ENCODE measurements at places on chromosomes 3 and 15.

GRCh38 chr3:179948740-179949139 is 88.0 kb downstream of the PEX5L start:
- DNase-seq = no peak

- no peak for DNase-seq
Measured at GRCh38 chr15:31032961-31033371, 41.5 kb upstream of the MTMR10 start.

DNA sequence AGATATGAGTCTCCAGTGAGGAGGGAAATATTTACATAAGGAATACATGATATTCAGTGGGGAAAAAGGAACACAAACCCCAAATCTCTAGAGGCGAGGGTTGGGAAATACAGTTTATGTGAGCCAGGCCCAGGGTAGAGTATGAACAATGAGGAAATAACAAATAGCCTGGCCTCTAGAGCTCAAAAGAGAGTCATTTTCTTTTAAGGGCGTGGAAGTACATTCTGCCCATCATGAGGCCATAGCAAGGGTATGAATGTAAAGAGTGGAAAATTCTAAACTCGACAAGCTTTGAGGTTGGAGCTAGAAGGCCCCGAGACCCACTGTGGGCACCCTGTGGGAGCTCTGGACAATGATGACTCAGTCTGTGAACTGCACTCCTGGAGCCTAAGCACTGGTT is 27.8 kb upstream of the IGF2BP2 start:
- no peak for DNase-seq

DNA sequence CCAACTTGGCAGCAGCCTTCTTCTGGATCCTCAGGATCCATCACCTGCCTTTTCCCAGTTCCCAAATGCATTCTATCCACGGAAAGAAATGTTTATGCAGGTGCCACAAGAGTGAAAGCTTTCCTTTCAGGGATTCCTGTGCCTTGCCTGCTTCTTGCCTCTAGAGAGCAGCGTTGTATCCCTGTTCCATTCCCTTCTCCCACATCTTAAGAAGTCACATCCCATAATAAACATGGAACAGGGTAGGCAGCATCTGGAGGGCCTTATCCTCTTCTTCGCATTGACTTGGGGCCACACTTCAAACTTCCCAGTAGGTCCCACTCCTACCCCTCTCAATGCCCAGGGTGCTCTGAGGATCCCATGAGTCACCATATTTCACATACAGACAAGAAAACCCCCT is 72.7 kb upstream of the DCLK3 start:
- DNase-seq = no peak
